Glutamatergic neuron (in vitro differentiated cells): ENCODE measurements at places on chromosomes 12 and 14. TPM values are rescaled to one million over a fixed set of nuclear protein-coding genes. Genes with fewer than 3 reads are reported as not detected.

The CD163 gene
- total RNA-seq, result 20.6 TPM

The TAS2R50 gene
- 1.3 TPM for total RNA-seq

DNA sequence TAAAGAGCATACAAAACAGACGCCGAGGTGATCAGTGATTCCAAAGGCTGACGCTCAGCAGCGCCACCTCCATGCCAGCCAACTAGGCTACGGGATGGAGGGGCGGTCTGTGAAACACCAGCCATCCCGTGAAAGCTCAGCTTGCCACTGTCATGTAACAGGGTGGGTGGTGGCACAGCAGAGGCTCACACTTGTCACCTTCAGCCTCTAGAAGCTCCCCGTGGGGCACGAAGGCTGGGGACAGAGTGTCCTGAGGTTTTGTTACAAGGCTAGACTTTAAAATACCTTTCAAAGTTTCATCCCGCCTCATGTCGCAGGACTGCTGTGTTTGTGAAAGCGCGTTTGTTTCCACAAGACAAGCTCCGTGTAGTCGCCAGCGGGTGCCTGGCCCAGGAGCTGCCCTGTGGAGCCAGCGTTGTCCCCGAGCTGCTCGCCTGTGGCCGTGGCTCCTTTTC, 20.7 kb downstream of the XRCC3 start:
- H3K4me1 ChIP-seq, result peaks cover 34% of the 10 kb centered on the region
- DNase-seq, result no peak
- peak overlapping the region; percentile 55 for H3K27ac ChIP-seq
- no peaks in the 10 kb centered on the region for H3K36me3 ChIP-seq
- H3K27me3 ChIP-seq, result peaks cover 23% of the 10 kb centered on the region

- peak within 1 kb of the TSS; percentile 89 for H3K4me3 ChIP-seq
- peaks cover 5% of the 10 kb centered on the region for H3K27me3 ChIP-seq
- H3K36me3 ChIP-seq, result no peaks in the 10 kb centered on the region
- DNase-seq, result peak; percentile 70
- no peak within 1 kb of the TSS for H3K27ac ChIP-seq
- no peaks in the 10 kb centered on the region for H3K4me1 ChIP-seq
Measured at GRCh38 chr12:10673659-10674384, at the start of gene STYK1. Gene STYK1 (minus strand): TSS chr12:10674052. CDS start chr12:10634618, 39,434 bp downstream.

DNA sequence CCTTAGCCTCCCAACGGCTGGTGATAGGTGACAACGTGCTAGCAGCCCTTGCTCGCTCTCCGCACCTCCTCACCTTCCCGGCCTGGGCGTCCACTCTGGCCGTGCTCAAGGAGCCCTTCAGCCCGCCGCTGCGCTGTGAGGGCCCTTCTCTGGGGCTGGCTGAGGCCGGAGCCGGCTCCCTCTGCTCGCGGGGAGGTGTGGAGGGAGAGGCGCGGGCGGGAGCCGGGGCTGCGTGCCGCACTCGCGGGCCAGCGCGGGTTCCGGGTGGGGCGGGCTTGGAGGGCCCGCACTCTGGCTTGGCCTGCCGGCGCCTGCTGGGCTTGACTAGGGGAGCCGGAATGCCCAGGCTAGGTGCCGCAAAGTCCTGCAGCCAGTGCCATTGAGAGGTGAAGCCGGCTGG, 131.1 kb downstream of the CCER1 start:
- H3K4me1 ChIP-seq, result no peaks in the 10 kb centered on the region
- DNase-seq, result no peak
- H3K27ac ChIP-seq, result no peak overlapping the region
- H3K4me3 ChIP-seq, result no peak overlapping the region

DNA sequence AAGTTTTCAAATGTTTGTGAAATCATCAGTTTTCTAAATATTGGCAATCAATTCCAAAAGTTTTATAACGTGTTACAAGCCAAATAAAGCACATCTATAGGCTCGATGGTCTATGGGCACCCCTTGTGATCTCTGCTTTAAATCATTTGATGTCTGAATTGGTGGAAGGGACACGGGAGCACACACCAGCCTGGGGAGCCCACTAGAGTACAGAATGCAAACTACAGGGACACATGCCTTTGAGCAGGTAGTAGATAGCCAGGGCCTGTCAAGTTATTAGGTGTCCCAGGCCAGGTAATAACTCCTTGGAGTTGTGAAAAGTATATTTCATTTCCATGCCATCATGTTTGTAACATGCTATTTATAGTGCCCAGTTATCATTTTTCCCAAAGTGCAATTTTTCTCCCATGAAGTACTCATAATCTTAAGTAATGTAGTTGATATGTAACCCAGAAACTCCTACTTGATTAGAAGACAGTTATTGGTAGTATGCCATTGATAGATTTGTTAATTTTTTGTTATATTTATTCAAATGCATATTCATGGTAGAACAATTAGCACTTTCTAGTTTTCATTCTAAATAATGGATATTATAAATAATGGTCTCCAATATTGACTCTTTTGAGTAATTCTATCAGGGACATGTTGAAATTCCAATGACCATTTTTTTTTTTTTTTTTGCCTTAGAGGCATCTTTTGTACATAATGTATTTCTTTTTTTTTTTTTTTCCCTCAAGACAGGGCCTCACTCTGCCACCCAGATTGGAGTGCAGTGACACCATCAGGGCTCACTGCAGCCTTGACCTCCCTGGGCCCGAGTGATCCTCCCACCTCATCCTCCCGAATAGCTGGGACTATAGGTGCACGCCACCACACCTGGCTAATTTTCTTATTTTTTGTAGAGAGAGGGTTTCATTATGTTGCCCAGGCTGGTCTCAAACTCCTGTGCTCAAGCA, 96.9 kb upstream of the FGD4 start:
- H3K4me3 ChIP-seq, result no peak overlapping the region
- peaks cover 11% of the 10 kb centered on the region for H3K4me1 ChIP-seq
- peaks cover 19% of the 10 kb centered on the region for H3K27me3 ChIP-seq
- peak overlapping the region; percentile 81 for H3K27ac ChIP-seq
- no peak for DNase-seq

GRCh38 chr14:90398315-90398839, 1.5 kb downstream of the CALM1 start:
- no peaks in the 10 kb centered on the region for H3K36me3 ChIP-seq
- H3K27me3 ChIP-seq, result peaks cover 10% of the 10 kb centered on the region
- no peak for DNase-seq
- peak overlapping the region; percentile 93 for H3K27ac ChIP-seq
- peaks cover 19% of the 10 kb centered on the region for H3K4me1 ChIP-seq

- no peak overlapping the region for H3K27ac ChIP-seq
- H3K4me1 ChIP-seq, result peaks cover 6% of the 10 kb centered on the region
- no peak for DNase-seq
Measured at GRCh38 chr12:57592551-57593165, 1.7 kb downstream of the PIP4K2C start.

DNA sequence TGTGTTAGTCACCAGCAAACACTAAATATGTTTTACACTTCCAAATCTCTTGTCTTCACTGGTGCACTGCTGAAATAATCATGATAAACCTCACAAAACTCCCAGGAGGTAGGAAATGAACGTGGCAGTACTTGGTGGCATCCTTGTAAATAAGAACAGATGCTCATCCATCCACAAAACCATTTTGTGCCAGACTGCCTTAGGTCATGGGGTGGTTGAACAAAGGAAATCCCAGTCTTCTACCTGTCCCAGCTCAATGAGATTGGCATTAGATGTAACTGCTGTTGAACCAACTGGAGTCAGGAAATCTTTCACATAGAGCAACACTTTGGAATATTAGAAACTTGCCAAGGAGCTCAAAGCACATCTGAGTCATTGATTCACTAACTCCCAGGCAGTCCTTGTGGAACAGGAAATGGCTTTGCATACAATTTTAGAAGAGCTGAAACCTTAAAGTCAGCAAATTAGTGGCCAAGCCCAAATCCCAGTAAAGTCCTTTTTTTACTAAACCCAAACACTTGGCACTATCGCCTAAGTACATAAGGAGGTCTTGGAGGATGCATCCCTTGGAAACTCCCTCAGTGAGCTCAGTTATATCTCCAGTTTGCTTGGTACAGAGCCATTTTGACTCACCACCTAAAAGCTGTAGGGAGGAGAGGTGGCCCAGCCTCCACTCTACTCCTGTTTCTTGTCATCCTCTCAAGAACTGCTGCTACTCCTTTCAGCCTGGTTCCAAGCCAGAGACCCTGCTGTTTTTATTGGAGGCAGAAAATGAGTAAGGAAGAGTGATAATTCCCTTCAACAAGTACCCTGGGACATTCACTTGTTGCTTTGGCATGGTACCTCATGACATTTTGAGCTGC, 208.0 kb downstream of the NOVA1 start:
- no peak overlapping the region for H3K27ac ChIP-seq
- no peak for DNase-seq
- H3K4me1 ChIP-seq, result peaks cover 6% of the 10 kb centered on the region
- H3K4me3 ChIP-seq, result no peak overlapping the region
- H3K27me3 ChIP-seq, result peaks cover under 1% of the 10 kb centered on the region
- no peaks in the 10 kb centered on the region for H3K36me3 ChIP-seq

The BICDL1 gene
- 56.4 TPM for total RNA-seq

The TAS2R19 gene
- 7.9 TPM for total RNA-seq

- peaks cover 31% of the 10 kb centered on the region for H3K4me1 ChIP-seq
- DNase-seq, result no peak
- H3K36me3 ChIP-seq, result peaks cover 11% of the 10 kb centered on the region
- no peak overlapping the region for H3K4me3 ChIP-seq
- no peak overlapping the region for H3K27ac ChIP-seq
- H3K27me3 ChIP-seq, result peaks cover 7% of the 10 kb centered on the region
Measured at GRCh38 chr14:90576981-90577660, 180.3 kb downstream of the CALM1 start.

DNA sequence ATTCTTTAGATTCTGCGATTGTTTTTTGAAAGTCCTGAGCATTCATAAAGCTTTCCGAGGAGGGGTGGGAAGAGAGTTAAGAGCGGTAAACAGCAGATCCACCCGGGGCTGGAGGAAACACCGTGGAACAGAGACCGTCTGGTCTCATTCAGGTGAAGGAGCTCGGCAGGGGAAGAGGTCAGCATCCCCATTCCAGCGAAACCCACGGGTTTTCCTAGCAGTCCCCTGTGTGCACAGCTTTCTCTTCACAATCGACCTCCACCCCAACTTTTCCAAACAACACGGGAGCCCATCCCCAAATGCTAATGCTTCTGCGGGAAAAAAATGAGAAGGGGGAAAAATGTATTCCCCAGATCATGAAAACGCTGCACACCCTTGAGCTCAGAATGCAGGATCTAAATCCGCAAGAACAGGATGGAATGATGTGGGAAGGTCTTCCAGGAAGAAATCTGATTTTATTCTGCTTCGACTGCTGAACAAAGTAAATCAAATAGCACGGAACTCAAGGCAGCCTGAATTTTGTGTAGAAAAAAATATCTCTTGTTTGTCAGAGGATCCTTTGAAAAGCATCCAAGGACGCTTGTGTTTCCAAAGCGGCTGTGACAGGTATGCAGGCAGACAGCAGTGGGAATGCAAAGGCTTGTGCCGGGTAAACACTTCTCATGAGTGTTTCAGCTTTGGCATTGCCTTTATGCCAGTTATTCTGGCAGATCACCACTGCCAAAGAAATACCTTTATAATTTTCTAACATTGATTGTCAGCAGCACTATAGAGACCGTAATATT, 128.8 kb downstream of the NDUFA12 start:
- DNase-seq, result no peak
- H3K4me3 ChIP-seq, result peak overlapping the region; percentile 87
- peaks cover 1% of the 10 kb centered on the region for H3K4me1 ChIP-seq
- no peak overlapping the region for H3K27ac ChIP-seq
- no peaks in the 10 kb centered on the region for H3K36me3 ChIP-seq

DNA sequence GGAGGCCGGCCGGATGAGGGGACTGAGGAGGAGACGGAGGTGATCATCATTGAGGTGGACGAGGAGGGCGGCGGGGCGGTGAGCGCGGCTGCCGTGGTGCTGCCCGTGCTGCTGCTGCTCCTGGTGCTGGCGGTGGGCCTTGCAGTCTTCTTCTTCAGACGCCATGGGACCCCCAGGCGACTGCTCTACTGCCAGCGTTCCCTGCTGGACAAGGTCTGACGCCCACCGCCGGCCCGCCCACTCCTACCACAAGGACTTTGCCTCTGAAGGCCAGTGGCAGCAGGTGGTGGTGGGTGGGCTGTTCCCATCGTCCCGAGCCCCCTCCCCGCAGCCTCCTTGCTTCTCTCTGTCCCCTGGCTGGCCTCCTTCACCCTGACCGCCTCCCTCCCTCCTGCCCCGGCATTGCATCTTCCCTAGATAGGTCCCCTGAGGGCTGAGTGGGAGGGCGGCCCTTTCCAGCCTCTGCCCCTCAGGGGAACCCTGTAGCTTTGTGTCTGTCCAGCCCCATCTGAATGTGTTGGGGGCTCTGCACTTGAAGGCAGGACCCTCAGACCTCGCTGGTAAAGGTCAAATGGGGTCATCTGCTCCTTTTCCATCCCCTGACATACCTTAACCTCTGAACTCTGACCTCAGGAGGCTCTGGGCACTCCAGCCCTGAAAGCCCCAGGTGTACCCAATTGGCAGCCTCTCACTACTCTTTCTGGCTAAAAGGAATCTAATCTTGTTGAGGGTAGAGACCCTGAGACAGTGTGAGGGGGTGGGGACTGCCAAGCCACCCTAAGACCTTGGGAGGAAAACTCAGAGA, 9.6 kb downstream of the MMP14 start:
- H3K4me1 ChIP-seq, result peaks cover 3% of the 10 kb centered on the region
- no peak overlapping the region for H3K27ac ChIP-seq
- no peaks in the 10 kb centered on the region for H3K36me3 ChIP-seq
- H3K27me3 ChIP-seq, result peaks cover 5% of the 10 kb centered on the region

DNA sequence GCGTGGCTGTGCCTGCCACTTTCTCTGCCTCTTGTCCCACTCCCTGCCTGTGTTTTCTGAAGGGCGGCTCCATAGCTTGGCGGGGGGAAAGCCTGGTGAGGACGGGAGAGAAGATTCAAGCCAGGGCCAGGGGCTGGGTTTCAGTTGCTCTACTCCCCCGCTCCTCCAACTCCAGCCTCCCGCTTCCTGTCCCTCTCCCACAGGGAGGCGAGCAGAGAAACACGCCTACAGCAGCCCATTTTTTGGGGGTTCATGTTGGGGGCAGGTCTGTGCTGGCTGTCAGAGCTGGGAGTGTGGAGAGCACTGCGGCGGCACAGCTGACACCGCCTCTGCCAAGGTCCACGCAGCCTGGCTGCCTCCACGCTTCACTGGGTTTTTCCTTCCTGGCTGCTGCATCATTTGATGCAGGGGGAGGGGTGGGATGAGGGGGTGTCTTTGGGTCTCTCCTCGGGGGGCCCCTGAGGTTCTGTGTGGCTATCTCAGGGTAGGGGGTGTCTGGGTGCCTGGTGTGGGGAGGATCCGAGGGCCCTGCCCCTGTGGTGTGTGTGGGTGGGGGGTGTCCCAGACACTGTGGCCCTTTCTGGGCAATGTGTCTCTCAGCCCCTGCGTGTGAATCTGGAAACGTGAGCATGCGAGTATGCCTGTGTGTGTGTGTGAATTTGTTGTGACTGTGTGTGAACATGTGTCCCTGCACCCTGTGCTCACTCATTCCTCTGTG, 10.7 kb upstream of the KRT80 start:
- peaks cover 14% of the 10 kb centered on the region for H3K27me3 ChIP-seq
- peak; percentile 21 for DNase-seq
- peaks cover 6% of the 10 kb centered on the region for H3K4me1 ChIP-seq
- no peaks in the 10 kb centered on the region for H3K36me3 ChIP-seq
- H3K27ac ChIP-seq, result no peak overlapping the region

- H3K4me3 ChIP-seq, result peak overlapping the region; percentile 94
- peaks cover 7% of the 10 kb centered on the region for H3K27me3 ChIP-seq
- H3K4me1 ChIP-seq, result peaks cover 16% of the 10 kb centered on the region
- peak; percentile 84 for DNase-seq
- H3K36me3 ChIP-seq, result no peaks in the 10 kb centered on the region
Measured at GRCh38 chr14:103056322-103057027, 874 bp downstream of the CDC42BPB start.

The ENDOU gene
- not detected for total RNA-seq
